ENCODE measurements at places on chromosomes 2 and 18.

- no peak for DNase-seq
Observed at GRCh38 chr18:33444709-33445108, 4.2 kb upstream of the CCDC178 start.

- DNase-seq = no peak
Observed at GRCh38 chr2:110748489-110748867, 16.1 kb downstream of the ACOXL start.

DNA sequence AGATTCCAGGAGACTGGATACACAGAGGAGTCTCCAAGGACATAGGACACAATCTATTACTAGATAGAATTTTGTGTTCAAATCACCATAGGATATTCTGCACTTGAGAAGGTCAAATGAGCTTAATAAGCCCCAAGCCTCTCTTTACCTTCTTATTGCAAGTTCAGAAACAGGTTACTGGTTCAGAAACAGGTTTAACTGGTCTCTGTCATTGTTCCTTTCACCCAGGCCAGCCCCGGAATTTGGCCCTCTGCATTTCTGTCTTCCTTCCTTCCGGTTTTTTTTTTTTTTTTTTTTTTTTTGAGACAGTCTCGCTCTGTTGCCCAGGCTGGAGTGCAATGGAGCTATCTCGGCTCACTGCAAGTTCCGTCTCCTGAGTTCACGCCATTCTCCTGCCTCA, 700.2 kb downstream of the EPHA4 start:
- DNase-seq = no peak

GRCh38 chr2:129201696-129202095, 777.8 kb upstream of the RAB6C start:
- peak; percentile 45 for DNase-seq

- DNase-seq = peak; percentile 74
Observed at GRCh38 chr2:17851731-17852585, 26.5 kb upstream of the KCNS3 start.
